ENCODE measurements at places on chromosomes 3 and 15. TPM values are rescaled to one million over a fixed set of nuclear protein-coding genes. Genes with fewer than 3 reads are reported as not detected.

Gene PLSCR1
- 110 TPM for total RNA-seq

Gene KCTD6
- 13.1 TPM for total RNA-seq

Gene OPA1
- 58.9 TPM for total RNA-seq

Gene ACP3
- 1.1 TPM for total RNA-seq

Gene CHRM5
- total RNA-seq, result not detected

Gene KY
- 3.0 TPM for total RNA-seq

Gene BSN
- 0.67 TPM for total RNA-seq

Gene C3orf49
- total RNA-seq, result not detected

Gene ST8SIA2
- total RNA-seq, result not detected

- ATAC-seq, result no peak
These were observed 42.1 kb upstream of the TSPAN3 start for GRCh38 chr15:77112838-77113504.

- no peak for ATAC-seq
These were observed 2.0 kb upstream of the FSTL1 start for GRCh38 chr3:120452816-120453215.

DNA sequence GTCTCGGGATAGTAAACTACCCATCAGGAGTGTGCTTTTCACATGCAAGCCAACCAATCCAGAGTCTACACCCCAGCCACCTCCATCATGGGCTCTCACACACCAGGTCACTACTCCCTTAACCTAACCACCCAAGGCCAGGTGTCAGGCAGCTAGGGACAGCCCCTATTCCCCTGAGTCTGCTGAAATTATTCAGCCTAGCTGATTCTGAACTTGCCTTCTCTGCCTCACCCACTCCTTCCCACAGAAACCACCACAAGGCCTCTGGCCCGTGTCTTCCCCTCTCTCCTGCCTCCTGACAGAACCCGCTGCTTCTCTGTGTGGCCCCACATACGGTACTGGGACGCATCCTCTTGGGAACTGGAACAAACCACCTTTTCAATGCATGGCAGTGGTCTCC is 82.1 kb downstream of the PCSK6 start:
- no peak for ATAC-seq

DNA sequence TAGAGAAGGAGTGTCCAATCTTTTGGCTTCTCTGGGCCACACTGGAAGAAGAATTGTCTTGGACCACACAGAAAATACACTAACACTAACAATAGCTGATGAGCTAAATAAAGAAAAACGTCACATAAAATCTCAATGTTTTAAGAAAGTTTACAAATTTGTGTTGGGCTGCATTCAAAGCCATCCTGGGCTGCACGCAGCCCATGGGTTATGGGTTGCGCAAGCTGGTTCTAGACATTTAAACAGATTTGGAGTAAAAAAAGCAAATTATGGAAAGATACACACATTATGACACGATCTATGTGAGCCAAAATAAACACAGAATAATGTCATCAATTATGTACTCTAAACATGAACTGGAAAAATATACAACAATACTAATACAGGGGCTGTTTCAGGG is 703.3 kb upstream of the LMCD1 start:
- no peak for ATAC-seq

DNA sequence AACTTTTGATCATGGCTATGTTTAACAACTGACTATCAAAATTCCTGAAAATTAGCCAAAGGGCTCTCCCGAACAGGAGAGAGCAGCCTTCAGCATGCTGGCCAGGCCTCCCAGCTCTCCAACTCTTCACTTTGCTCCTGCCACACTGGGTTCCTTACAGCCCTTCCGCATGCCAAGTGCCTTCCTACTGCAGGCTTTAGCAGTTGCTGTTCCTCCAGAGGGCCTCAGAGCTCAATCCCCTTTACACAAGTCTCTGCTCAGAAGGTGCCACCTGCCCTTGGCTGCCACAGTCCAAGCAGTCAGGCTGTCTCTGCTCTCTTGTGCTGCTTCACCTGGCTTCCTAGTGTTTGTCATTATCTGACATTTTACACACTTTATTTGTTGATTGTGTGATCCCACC is 553.1 kb upstream of the PPP2R3A start:
- ATAC-seq, result no peak

GRCh38 chr3:100825574-100825973 is 116.3 kb downstream of the TFG start:
- ATAC-seq, result no peak

DNA sequence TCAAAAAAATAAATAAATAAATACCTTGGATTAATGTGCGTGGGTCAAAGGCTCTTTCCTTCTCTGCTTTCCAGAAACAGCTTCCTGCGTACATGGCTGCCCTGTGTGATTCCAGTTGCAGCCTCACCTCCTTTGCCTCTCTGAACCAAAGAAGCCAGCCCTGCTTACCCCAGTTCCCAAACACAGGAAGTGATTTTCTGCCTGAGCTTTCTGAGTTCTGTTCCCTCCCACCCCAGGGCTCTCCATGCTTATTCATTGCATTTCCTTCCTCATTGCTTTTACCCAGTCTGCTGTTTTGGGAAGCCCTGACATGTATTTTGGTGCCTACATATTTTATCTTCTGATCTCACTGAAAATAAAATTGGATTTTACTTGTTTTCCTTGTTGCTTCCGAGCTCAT is 15.4 kb downstream of the ZSCAN2 start:
- ATAC-seq, result no peak

DNA sequence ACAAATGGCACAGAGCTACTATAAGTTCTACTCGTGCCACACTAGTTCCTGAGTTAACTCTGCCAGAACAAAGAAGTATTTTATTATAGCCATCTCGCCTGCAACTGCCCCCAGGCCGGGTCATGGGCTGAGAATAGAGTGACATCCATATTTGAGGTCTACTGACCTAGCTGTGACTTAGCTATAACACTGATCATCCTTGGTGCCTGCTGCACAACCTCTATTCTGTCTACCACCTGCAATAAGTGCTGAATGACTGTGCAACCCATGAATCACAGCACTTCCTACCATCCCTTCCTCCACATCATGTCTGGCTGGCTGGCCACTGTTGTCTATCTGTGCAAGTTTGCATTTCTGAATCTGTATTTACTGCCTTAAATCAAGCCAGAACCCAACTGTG is 506.5 kb upstream of the TBL1XR1 start:
- ATAC-seq, result no peak

GRCh38 chr15:69766156-69766555 is 313.5 kb downstream of the RPLP1 start:
- no peak for ATAC-seq

DNA sequence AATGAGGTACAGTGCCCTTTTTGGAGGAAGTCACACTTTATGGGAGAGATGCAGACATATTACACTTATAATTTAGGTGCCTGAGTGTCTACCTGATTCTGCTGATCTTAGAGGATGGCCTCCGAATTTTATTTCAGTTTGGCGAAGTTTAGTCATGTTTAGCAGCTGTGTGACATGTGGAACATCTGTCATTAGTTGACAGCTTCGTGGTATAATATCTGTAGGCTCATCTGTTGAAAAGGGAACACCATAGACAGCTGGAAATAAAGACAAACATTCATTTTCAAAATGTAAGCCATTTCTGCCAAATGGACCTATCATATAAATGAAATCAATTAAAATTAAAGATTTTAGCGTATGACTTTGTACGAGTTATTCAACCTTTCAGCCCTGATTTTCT is 165.4 kb downstream of the CFAP20DC start:
- ATAC-seq, result no peak

- no peak for ATAC-seq
These were observed 49.0 kb upstream of the DCLK3 start for GRCh38 chr3:36813305-36813704.

DNA sequence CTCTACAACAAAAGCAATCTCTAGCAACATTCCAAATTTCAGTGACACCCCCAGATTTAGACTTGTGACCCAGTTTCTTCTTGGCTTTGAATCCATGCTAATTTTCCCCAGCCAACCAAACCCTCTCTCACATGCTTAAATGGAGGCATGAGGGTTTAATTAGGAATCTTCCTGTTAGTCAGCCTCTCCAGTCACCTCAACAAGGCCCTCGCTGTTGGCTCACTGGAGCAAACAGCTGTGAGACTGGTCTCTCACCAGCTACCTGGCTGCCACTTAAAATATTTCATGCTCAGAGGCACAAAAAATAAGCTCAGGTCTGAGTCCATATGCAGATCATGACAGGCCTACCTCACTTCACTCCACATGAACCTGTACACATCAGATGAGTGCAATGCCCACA is 630.4 kb upstream of the ADAMTS9 start:
- no peak for ATAC-seq

- no peak for ATAC-seq
These were observed 78.8 kb upstream of the BOC start for GRCh38 chr3:113132571-113132996.

DNA sequence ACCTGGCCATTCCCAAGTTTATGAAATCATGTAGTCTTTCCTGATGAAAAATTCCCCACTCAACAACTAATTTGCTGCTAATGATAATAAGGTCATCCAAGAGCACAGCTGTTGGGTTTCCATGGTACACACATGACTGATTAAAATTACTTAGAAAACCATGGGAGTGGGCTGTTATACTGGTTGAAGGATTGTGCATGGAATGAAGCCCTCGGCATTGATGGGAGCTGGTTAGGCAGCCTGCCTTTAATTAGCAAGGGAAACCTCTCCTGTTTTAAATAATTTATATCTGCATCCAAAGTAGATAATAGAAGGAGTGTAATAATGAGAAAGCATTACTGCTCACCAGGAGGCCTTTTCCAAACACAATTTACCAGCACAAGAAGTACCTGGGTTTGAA is 235.1 kb upstream of the CFAP20DC start:
- ATAC-seq, result no peak

- no peak for ATAC-seq
These were observed 277.0 kb downstream of the RBMS3 start for GRCh38 chr3:29557825-29558224.

DNA sequence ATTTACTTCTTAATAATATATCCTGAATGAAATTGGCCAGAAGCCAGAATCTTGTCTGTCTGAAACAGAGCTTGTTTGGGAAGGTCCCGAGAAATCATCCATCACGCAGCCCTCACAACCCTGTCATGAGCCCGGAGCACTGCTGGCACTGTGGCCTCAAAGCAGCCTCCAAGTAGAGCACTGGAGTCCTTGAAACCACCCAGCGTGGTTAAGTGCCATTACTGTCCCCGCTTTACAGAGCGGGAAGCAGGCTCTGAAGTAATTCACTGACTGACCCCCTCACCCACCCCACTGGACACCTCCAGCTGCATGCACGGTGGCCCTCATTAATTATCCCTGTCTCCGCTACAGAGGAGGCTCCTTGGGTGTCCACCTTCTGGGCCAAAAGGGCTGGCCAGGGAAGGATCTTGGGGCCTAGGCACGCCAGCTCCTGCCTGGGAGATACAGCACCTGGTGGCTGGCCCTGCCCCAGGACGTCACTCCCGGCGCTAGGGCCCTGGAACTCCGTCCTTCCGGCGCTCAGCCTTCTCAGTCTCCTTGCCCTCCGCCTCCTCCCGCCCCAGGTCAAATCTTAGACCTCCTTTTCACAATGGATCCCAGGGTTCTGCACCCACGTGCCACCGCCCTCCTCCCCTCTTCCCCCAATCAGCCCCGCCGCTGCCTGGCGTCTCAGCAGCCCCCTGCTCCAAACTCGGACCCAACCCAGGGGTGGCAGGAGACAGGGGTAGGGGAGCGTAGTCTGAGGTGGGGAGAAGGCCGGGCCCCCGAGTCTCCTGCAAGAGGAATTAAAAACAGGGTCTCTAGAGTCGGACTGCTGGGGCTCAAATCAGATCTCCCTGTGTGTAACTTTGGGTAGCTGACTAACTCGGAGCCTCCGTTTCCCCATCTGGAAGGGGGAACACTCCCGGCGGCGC is 1.1 kb downstream of the TKT start:
- ATAC-seq, result peak; percentile 52

- ATAC-seq, result no peak
These were observed 82.7 kb downstream of the MYO5A start for GRCh38 chr15:52445954-52446353.

DNA sequence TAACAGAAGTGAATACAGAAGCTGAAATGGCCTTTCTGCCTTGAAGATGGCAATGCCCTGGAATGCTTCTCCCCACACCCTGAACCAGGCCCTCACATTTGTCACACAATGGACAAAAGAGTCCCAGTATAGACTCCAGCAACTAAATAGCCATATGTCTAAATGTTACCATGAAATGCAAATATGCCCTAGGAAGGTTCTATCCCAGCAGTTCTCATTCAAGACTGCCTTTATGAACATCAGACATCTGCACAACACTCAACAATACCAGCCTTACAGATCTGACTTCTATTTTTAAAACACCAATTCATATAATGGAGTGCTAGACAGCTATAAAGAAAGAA is 7.9 kb downstream of the ITGB5 start:
- no peak for ATAC-seq

- ATAC-seq, result no peak
These were observed 281.6 kb downstream of the MBNL1 start for GRCh38 chr3:152550284-152550683.

GRCh38 chr3:134145183-134145582 is 105.5 kb downstream of the RYK start:
- ATAC-seq, result no peak

DNA sequence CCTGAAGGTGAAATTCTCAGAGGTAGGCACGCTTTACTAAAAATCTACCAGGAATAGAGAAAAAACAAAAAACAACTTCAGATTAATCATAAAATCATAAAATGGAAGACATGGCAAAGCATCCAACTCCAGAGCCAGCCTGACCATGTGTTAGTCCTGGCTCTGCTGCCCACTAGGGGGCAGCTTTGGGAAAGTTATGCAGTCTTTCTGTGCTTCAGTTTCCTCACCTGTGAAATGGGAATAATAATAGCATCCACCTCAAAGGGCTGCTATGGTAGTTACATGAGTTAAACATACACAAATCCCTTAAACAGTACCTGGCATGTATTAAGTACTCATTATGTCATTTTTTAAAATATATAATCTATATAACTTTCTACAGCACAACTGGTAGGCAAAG is 52.3 kb downstream of the WNT5A start:
- ATAC-seq, result no peak

DNA sequence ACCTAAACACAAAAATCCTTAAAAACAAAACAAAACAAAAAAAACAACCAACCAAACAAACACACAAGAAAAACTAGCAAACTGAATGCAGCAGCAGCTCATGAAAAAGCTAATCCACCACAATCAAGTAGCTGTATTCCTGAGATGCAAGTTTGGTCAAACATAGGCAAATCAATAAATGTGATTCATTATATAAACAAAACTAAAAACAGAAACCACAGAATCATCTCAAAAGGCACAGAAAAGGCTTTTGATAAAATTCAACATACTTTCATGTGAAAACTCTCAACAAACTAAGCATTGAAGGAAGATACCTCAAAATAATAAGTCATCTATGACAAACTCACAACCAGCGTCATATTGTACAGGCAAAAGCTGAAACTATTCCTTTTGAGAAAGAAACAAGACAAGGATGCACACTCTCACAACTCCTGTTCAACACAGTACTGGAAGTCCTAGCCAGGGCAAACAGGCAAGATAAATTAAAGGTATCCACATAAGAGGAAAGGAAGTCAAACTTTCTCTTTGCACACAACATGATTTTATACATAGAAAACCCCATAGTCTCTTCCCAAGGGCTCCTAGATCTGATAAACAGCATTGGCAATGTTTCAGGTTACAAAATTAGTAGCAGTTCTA is 495.1 kb upstream of the SGO1 start:
- ATAC-seq, result no peak

GRCh38 chr3:187810021-187810446 is 64.8 kb upstream of the BCL6 start:
- ATAC-seq, result no peak

- no peak for ATAC-seq
These were observed 9.6 kb upstream of the FSIP1 start for GRCh38 chr15:39792025-39792843.

Data from gastroesophageal sphincter (tissue), 4 donors.